ENCODE measurements at places on chromosomes 3 and 15.

DNA sequence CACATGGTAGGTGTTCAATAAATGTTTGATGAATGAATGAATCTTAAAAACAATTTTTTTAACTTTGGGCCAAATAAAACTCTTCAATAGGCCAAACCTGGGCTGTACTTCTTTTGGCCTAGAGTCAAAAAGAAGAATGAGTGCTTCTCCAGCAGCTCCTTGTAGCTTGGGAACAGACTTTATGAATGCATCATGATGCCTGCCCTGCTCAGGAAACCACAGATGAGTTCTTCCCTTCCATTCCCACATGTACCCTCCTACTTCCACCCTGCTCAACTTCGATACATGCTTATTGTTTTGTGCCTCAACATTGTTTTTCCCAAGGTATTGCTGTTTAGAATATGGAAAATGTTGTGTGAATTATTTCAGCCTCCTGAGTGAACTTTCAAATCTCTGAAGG is 87.0 kb downstream of the FILIP1L start:
- DNase-seq: no peak

GRCh38 chr3:126828306-126828705 is 124.3 kb downstream of the CHCHD6 start:
- no peak for DNase-seq

DNA sequence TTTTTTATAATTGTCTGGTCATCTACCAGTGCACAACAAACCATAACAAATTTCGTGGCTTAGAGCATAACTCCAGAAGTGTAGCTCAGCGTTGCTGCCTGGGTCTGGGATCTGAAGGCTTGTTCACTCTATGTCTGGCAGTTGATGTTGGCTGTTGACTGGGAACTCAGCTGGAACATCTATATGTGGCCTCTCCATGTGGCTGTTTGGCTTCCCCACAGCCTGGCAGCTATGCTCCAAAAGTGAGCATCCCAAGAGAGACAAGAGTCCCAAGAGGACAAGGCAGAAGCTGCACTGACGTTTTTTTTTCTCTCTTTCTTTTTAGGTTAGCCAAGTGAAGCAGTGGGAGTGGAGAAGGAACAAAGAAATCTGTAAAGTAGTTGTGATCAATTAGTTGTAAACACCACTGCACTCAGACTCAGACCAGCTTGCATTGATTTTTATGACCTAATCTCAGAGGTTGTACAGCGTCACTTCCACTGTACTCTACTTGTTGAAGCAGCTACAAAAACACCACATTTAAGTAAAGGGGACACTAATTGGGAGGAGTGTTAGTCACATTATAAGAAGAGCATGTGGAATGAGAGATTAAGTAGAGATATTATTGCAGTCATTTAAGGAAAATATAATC is 2.5 kb upstream of the GPR176 start:
- no peak for DNase-seq

GRCh38 chr15:100338971-100339444 is 2.8 kb downstream of the ADAMTS17 start:
- peak; percentile 70 for DNase-seq

- DNase-seq: no peak
Measured at GRCh38 chr3:185595526-185595925, 9.4 kb downstream of the SENP2 start.

GRCh38 chr3:129927072-129927471 is 33.6 kb upstream of the TMCC1 start:
- DNase-seq: no peak

DNA sequence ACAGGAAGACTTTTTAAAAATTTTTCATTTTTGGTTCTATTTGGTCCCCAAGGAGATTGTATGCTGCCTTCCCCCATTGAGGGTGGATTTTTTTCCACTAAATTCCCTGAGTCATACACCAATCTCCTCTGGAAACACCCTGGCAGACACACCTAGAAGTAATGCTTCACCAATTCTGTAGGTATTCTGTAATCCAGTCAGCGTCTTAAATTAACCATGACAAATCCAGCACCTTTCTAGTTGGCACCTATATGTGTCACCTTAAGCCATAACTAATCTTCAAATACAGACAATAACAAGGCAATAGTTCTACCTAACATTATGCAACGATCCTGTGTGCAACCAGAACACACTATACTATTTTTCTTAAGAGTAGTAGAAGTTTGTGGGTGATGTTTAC is 459.1 kb upstream of the NDN start:
- DNase-seq: no peak

DNA sequence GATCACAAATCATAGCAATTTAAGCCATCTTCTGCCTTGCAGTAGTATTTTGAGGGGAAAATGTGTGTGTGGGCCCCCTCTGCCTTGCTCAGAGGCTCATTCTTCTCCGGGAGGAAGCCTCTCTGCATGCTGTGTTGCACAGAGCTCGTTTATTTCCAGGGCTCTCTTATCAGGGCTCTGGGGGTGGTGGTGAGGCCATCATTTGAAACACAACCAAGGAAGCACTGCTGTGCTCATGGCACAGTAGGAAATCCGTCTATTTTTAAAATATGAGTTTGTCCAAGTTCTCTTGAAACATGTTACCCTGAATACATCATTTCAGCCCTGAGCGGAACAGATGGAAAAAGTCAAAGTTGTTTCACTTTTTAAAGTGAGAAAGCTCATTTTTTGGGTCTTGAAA is 369.0 kb upstream of the CFAP20DC start:
- no peak for DNase-seq

- DNase-seq: no peak
Measured at GRCh38 chr15:38512901-38513300, 51.7 kb downstream of the RASGRP1 start.

DNA sequence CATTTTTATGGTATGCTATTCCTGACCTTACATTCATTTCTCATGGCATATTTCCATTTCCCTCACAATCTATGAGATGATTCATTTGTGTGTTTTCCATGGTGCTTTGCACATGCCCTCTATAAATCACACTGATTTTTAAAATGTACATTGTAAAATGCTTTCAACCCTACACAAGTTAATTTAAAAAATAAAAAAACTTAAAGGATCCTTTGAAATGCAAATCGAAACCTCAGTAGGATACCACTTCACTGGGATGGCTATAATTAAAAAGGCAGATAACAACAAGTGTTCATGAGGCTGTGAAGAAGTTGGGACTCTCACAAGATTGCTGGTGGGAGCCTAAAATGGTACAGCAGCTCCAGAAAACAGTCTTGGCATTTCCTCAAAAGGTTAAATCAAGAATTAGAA is 83.5 kb downstream of the FMN1 start:
- no peak for DNase-seq

- DNase-seq: no peak
Measured at GRCh38 chr3:140903196-140903595, 38.4 kb upstream of the SLC25A36 start.

DNA sequence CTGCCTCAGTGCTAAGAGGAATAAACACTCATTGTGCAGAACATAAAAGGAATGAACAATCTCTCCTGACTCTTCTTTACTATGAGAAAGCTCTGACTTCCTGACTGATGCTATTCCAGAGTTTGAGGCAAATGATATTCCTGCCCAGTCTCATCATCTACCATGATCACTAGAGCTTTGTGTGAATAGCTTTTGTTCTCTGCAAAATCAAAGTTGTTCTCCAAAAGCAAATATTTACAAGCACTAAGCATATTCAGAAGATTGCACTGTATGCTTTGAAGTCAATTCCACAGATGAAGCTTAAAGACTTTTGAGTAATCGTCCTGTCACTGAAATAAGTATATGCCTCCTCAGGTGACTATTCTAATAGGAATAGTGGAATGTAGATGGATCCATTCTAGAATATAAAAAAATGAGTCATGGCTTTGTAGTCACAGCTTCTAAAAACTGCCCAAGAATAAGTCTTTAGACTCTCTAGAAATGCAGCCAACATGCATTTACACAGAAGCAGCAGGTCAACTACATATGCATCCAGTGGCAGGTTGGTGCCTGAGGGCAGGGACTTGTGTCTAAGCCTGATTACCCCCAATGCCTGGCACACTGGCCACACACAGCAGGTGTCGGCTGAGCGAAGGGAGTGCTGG is 34.6 kb downstream of the TNFAIP8L3 start:
- DNase-seq: no peak

- DNase-seq: no peak
Measured at GRCh38 chr3:194938845-194939531, 253.3 kb downstream of the FAM43A start.

GRCh38 chr3:160607826-160608225 is 42.5 kb upstream of the KPNA4 start:
- DNase-seq: no peak

DNA sequence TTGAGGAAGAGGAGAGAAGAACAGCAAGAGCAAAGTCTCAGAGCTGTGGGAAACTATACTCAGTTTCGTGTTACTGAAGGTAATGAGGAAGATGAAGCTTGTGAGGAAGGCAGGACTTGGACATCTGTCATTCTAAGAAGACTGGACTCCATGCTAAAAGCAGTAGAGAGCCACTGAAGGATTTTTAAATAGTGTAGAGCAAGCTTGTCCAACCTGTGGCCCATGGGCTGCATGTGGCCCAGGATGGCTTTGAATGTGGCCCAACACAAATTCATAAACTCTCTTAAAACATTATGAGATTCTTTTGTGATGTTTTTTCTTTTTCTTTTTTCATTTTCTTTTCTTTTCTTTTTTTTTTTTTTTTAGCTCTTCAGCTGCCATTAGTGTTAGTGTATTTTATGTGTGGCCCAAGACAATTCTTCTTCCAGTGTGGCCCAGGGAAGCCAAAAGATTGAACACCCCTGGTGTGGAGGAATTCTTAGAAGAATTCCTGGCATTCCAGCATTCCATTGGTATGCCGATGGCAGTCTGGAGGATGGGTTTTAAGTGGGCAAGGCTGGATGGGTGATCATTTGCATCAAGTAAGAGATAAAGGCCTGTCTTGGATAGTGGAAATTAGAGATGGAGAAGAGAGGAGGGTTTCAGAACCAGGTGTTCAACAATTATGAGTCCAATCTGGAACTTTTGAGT is 6.9 kb upstream of the NFKBIZ start:
- DNase-seq: no peak

- DNase-seq: no peak
Measured at GRCh38 chr3:157938154-157938779, 168.0 kb downstream of the SHOX2 start.

DNA sequence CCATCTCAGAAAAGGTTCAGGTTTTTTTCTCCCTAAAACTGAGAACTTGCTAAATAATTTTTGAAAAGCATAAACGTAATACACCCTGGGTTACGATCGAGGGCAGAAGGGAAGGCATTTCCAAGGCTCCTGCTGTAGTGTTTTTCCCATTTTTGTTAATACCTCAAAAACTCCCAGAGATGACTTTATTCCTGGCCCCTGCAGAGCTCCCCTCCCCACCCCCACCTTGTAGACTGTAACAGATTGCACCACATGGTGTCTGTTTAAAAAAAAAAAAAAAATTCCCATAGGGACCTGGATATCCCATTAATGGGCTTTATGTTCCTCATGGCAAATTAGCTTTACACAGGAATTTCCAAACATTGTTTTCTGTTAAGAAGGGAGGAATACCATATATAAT is 38.2 kb downstream of the FEZF2 start:
- no peak for DNase-seq

- no peak for DNase-seq
Measured at GRCh38 chr3:73710340-73710739, 85.6 kb upstream of the PDZRN3 start.

GRCh38 chr3:40911928-40912327 is 287.4 kb upstream of the CTNNB1 start:
- DNase-seq: no peak

- DNase-seq: no peak
Measured at GRCh38 chr3:77001062-77001701, 38.7 kb upstream of the ROBO2 start.

DNA sequence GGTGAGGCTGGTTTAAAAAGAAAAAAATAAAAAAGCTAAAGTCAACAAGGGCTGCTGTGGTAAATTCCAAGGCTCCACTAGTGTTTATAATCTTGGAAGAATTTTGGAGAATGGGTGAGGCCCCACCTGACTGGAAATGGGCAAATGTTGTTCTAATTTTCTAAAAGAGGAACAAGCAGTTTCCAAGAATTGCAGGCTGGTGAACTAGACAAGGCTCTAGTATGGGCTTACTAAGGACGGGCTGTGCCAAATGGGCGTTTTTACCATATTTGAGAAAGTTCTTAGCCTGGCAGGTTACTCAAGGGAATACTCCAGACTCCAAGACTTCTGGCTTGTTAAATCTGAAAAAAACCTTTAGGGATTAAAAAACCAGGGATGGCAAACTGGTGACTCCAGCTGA is 67.0 kb upstream of the ABHD2 start:
- no peak for DNase-seq

DNA sequence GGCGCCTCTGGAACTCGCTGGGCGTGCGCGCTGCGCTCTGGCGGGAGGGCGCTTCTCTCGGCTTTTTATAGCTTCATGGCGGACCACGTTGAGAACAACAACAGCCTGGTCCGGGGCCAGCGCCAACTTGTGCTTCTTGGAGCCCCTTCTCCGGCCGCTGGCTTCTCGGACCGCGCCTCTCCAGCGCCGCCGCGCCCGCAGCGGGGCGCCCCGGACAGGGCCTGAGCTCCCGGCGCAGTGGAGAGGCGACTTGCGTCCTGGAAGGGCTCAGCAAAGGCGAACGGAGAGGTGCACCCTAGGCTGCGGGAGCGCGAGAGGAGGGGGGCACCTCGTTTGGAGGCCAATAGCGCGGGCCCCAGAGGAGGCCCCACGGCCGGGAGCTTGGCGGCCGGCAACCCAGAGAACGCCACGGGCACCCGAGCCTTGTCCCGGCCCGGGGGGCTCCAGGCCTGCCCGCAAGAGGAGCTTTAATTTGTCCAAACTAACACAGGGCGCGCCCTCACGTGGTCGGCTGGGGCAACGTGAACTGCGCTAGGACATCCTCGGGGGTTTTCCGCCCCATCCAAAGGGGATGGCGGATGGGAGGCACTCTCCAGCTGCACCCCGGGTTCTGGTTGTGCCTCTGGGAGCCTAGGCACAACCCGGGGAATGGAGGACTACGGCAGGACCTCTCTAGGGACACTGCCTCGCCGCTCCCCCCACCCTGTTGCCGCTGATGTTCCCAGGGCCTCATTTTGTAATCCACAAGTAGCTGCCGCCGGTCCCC is 37.8 kb downstream of the HMCES start:
- DNase-seq: peak; percentile 94

GRCh38 chr3:23865595-23866396 is 51.0 kb downstream of the NKIRAS1 start:
- DNase-seq: no peak

GRCh38 chr3:160130071-160130470 is 95.2 kb upstream of the C3orf80 start:
- no peak for DNase-seq

DNA sequence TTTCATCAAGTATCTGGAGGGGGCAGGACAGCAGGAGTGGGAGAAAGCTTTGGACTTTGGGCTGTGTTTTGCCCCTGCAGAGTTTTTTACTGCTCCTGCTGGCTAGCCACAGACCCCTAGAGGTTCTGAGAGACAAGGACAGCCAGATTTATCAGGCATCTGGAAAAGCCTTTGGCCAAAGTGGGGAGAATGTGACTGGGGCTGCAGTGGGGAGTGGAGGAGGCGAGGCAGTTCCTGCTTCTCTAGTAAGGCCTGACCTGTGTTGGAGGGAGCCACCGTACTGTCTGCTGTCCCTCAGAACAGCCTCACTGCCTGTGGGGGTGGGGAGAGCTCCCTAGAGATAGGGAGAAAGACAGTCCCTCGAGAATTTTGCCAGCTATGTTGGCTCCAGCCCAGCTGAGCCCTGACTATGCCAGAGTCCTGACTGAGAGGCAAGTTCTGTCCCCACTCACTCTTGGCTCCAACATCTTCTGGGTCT is 2.2 kb downstream of the ALPK3 start:
- no peak for DNase-seq

GRCh38 chr3:112136046-112136445 is 3.0 kb upstream of the GCSAM start:
- DNase-seq: no peak

- DNase-seq: peak; percentile 93
Measured at GRCh38 chr15:75202251-75203016, 752 bp downstream of the C15orf39 start.

GRCh38 chr3:42229942-42230688 is 35.9 kb downstream of the CCK start:
- no peak for DNase-seq

Data from activated CD4-positive, alpha-beta T cell treated with anti-CD3 and anti-CD28 coated beads for 48 hours (primary cell).